NCI-H2171 (cell line): ENCODE measurements at places on chromosomes 1 and 21.

GRCh38 chr1:35561972-35562680 lies 4.5 kb downstream of the NCDN start:
- no peak for DNase-seq

- no peak for DNase-seq
Measured at GRCh38 chr21:16913010-16913409, 599.8 kb upstream of the CXADR start.

- no peak for DNase-seq
Measured at GRCh38 chr1:228398741-228399461, 7.7 kb downstream of the TRIM11 start.

- DNase-seq, result no peak
Measured at GRCh38 chr1:226965581-226966440, 25.7 kb downstream of the COQ8A start.

DNA sequence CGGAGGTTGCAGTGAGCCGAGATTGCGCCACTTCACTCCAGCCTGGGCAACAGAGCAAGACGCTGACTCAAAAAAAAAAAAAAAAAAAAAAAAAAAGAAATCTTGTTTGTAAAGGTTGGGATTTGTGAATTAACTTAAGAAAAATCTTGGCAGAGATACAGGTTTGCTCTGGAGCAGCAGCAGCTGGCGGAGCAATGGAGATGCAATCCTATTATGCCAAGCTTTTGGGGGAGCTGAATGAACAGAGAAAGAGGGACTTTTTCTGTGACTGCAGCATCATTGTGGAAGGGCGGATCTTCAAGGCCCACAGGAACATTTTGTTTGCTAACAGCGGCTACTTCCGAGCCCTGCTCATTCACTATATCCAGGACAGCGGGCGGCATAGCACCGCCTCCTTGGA lies 5.6 kb downstream of the ZBTB8B start:
- DNase-seq, result no peak

GRCh38 chr1:12436345-12436658 lies 181.7 kb downstream of the DHRS3 start:
- no peak for DNase-seq

DNA sequence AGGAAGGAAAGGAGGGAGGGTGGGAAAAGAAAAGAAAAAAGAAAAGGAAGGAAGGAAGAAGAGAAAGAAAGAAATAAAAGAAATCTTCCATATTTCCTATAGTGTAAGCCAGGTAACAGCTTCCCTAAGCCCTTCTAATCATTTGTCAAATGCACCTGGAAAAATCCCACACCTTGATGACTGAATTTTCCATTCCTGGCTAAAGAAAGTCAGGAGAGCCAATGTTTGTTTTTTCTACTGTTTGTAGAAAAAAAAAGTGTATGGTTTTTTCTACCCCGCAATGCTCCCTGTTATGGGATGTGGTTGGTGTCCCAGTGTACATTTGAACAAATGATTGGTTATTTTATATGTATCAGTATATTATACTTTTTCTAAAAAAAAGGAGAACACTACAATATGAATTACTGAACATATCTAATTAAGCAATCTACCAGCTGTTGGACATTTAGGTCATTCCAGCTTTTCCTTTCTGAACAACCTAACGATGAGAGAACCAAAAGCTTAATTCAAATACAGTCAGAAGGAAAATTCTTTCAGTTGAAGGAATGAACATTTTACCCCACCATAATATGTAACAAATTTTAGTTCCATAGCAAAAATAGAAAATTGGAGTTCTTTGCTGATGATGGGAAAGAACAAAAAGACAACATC lies 355.0 kb downstream of the SETD4 start:
- no peak for DNase-seq

GRCh38 chr21:22356663-22357062 lies 1358.5 kb downstream of the NCAM2 start:
- no peak for DNase-seq

DNA sequence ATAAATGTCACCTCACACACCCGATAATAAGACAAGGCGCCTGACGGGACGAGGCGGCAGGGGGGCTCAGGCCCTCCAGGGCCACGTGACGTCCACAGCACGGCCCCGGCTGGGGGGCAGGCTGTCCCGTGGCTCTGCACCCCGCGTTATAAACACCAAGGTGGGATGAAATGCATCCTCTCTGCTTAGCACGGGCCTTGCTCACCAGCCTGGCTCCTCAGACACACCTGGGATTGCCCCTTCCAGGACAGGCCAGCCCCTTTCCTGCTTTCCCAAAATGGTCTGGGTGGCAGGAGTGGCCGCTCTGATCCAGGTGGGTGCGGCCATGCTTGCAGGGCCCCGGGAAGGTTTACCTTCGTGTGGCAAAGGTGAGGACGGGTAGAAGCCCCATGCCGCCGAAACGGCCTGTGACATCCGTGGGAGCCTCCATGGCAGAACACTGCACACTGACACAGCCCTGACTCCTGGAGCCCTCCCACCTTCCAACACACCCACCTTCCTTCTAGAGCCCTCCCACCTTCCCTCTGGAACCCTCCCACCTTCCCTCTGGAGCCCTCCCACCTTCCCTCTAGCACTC lies 35.9 kb downstream of the SLC19A1 start:
- DNase-seq, result no peak

- peak; percentile 65 for DNase-seq
Measured at GRCh38 chr1:220426989-220427388, 100.9 kb upstream of the MARK1 start.

DNA sequence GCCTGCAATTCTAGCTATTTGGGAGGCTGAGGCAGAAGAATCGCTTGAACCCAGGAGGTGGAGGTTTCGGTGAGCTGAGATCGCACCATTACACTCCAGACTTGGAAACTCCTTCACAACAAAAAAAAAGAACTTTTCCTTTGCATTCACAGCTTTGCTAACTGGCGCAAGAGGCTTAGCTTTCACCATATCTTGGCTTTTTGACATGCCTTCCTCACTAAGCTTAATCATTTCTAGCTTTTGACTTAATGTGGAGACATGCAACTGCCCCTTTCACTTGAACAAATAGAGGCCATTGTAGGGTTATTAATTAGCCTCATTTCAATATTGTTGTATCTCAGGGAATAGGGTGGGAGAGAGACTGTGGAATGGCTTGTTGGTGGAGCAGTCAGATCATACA lies 8.7 kb downstream of the KPNA6 start:
- DNase-seq, result no peak

DNA sequence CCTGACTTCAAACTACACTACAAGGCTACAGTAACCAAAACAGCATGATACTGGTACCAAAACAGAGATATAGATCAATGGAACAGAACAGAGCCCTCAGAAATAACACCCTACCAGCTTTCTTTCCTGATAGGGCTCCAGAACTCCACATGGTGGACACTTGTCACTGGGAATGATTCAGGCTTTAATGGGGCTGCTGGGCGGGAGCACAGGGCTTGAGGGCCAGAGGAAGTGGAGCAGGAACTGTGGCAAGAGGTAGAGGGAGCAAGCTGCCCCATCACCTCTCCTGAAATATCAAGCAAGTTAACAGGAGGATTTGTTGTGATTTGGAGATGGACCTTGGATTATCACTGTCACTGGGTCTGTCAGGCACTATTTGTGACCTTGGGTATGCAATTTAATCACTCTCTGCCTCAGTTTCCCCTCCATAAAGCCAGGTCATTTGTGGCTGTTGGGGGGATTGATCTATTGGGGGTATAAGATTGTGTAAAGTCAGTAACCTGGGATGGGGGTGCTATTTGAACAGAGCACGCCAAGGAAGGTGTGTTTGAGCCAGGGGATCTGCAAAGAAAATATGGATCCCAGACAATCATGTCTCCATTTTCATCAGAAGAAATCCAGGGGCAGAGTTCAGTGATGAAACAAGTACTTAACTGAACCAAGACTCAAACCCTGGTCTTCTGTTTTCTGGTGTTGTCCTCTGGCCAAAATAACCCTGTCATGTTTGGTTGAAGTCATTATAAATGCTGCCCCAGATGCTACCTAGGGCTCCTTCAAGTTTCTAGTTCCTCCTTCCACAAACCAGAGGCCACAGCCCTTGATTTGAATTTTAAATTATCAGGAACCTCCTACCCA lies 25.2 kb downstream of the ETS2 start:
- no peak for DNase-seq

DNA sequence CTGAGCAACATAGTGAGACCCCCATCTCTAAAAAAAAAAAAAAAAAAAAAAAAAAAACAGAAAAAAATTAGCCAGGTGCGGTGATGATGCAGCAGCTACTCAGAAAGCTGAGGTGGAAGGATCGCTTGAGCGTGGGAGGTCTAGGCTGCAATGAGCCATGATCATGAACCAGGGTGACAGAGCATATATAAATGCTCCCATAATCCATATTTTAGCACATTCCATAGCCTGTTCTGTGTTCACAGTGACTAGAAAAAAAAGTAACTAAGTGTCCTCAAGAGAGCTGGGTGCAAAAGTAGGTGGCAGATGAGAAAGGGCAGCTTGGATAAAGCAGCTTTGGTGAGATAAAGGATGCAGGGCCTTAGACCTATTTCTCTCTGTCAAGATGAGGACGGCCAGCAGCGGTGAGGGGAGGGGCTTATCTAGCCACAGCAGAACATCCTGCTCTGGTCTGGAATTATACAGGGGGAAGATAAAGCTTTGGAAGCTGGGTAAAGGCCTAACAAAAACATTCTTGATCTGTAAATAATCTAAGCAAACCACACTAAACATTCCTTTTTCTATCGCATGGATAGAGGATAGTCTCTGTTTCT lies 205.3 kb downstream of the DAB1 start:
- no peak for DNase-seq

- DNase-seq, result no peak
Measured at GRCh38 chr1:228402641-228403025, 4.0 kb downstream of the TRIM11 start.

- no peak for DNase-seq
Measured at GRCh38 chr1:95168761-95169351, 51.7 kb downstream of the TLCD4 start.
